ENCODE measurements at places on chromosomes 2 and 18. TPM values are rescaled to one million over a fixed set of nuclear protein-coding genes. Genes with fewer than 3 reads are reported as not detected.

DNA sequence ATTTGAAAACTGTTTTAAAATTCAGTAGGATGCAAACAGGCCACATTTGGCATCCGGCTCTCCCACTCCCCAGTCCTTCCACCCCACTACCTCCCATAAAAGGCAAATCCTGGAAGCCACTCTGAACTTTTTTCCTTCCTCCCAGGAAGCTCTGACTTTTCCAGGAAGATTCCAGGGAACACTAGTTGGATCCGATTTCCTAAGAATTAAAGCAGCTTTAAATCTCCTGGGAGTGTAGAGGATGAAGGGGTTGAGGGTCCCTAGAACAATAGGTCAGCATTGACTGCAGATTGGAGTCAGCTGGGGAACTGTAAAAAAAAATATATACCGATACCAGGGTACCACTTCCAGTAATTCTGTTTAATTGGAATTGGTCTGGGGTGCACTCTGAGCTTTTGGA, 76.9 kb downstream of the CRIM1 start:
- DNase-seq: no peak

AQP12B gene
- not detected for polyA plus RNA-seq

- no peak for DNase-seq
Measured at GRCh38 chr2:238003234-238004031, 36.6 kb downstream of the UBE2F start.

- DNase-seq: no peak
Measured at GRCh38 chr18:79782566-79783308, 15.0 kb upstream of the KCNG2 start.

- DNase-seq: no peak
Measured at GRCh38 chr2:235514627-235515363, 21.0 kb downstream of the AGAP1 start.

DNA sequence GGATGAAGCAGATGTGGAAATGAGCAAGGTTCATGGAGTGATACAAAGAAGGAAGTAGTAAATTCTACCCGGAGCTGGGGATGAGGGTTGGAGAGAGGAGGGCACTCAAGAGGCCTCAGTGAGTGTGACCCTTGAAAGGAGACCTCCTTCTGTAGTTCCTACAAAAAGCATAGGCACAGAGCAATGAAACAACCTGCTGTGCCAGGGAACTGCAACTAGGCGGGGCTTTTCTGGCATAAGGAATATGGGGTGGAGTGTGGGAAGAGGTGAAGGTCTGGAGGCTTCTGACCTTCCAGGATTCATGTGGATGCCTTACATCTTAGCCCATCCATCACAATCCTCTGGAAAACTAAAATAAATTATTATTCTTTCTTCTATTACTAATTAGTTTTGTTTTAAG, 25.5 kb upstream of the PGAP1 start:
- no peak for DNase-seq

DNA sequence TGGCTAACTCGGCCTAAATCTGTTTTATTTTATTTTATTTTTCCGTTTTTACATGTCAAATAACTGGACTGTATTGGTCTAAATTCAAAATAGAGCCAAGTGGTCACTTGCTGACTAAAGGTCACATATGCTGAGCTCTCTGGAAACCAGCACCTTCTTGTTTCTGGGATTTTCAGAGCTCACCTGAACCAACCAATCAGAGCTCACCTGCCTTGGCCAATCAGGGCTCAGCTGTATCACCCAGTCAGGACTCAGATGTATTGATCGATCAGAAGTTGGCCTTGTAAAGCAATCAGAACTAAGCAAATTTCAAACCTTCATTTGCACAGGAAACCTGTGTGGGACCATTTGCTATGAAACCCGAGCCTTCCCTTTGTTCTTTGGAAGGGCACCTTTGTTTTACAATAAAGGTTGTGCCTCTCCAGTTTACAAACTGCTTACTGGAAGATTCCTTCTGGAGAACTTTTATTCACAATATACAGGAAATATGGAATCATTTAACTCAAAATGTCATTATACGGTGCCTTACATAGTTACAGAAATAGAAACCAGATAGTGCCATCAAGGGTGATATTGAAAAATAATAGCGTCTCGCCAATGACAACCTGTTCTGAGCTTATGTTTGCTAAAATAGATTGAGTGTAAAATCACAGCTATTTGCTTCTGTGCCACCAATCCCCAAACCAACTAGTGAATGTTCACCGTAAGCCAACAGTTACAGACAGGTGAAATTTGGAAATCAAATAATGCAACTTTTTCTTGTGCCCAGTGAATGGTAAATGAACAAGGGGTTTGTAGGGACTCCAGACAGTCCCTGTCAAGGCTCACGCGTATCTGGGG, 17.3 kb upstream of the PSD4 start:
- no peak for DNase-seq

GRCh38 chr2:215601990-215602721, 166.3 kb upstream of the FN1 start:
- peak; percentile 95 for DNase-seq

DNA sequence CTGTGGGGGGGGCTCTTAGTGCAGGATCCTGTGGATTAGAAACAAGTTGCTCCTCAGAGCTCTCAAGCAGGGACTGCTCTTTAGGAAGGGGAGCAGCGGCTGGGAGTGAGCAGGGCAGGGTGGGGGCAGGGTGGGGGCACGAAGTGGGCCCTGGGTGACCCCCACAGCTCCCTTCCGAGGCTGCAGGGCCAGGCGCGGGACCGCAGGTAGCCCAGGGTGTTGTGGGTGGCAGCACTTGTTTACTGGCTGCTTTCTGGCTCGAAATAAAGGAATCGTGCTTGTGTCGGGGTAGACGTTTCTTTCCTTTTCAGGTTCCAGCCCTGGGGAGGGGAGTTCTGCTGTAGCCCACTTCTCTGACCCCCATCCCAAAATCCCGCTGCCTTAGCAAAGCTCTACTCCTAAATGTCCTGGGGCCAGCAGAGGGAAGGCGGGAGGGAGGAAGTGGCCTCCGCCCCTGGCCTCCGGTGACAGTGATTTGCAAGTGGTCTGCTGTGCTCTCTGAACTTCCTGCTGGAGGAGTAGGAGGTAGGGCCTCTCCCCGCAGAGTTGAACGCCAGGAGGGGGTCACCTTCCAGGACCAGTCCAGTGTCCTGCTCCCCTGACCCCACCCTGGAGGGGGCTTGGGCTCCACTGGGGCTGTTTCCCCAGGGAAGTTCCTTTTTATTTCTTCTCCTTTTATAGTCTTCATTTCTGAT, 8.3 kb downstream of the NEU4 start:
- DNase-seq: no peak

IL18RAP gene
- not detected for polyA plus RNA-seq

GRCh38 chr2:523698-524270, 153.4 kb downstream of the TMEM18 start:
- no peak for DNase-seq

- DNase-seq: no peak
Measured at GRCh38 chr2:235954281-235954680, 213.9 kb downstream of the GBX2 start.

DNA sequence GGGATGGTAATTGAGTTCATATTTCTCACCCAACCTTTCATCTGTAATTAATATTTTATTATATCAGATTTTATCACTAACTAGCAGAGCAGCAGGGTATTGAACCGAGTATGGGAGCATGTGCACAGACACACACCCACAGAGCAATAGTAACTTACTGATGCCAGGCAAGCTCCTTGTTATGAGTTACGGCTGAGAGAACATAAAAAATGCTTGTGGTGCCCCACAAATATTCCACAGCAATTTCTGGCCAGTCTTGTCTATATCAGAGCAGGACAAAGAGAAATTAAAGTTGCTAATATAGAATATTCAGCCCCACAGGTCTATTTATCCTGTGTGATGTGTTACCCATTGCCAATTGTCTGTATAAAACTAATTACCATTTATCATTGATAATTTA, 501.8 kb upstream of the RAB12 start:
- peak; percentile 72 for DNase-seq

DNA sequence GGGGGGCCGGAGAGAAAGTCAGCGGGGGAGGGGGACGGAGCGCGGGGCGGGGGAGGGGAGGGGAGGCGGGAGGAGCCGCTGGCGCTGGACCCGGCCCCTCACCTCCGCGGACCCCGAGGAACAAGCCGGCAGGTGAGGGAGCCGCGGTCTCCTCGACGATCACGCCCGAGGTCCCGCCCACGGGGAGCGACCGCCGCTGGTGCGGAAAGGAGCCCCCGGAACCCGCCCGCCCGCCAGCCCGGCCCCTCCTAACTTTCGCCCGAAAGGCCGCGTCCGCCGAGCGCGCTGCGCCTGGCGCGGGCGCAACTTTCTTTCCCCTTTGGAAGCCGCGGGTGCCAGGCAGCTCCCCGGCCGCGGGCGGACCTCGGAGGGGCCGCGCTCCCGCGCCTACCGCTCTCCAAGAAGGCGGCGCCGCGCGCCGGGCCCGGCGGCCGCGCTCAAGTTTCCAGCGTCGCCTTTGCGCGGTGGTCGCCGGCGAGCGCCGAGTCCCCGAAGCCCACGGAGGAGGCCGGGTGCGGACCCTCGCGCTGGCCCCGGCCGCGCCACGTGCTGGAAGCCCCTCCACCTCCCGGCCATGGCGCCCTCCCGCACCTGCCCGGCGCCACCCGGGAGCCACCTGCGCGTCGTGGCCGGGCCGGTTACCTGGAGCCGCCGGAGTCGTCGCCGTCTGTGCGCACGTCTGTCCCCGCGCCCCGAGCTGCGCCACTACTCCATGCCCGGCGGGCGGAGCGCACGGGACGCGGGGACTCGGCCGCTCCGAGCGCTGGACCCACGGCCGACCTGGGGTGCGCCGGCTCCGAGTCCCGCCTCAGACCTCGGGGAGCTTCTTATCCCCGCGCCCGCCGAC, at the start of gene ALKAL2:
ALKAL2 (minus strand) TSS at position 181 of the 847 bp plus-strand sequence. CDS start 256 bp downstream, outside the sequence.
- DNase-seq: peak; percentile 25

DNA sequence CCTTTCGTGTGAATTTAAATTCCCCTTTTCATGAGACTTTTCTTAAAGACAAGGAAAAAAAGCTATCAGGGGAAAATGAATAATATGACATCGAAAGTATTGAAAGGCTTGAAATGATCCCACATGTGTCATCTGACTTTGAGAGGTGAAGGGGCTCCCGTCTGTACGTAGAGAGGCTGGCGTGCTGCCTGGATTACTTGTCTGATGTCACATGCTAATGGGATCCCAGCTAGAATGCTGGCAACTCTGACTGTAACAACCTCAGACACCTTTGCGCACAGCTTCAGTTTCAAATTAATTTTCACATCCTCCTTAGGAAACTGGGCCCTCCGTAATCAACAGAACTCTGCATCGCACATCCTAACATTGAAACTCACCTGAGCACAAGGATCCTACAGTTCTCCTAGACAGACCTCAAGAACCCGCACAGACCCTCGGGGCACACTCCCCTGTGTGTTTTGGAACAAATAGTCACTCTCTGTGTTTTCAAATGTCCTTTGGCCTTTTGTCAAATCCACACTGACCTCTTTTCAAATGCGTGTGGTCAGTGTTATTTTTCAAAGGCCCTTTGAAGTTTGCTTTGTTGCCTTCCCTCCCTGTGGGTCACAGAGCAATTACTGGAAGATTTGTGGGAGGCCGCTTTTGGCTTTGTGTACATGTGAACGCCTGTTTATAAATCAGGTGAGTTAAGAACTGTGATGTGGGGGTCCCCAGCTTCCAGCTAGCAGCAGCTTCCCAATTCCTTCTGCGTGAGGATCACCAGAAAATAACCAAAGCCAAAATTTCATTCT, 65.9 kb downstream of the IL1R2 start:
- DNase-seq: peak; percentile 81

- DNase-seq: no peak
Measured at GRCh38 chr2:190407662-190408537, at the start of gene MFSD6. Gene MFSD6 (plus strand): TSS chr2:190408355. CDS start chr2:190436030, 27,675 bp downstream.

GRCh38 chr18:43919551-43919950, 642.3 kb upstream of the SYT4 start:
- peak; percentile 19 for DNase-seq

DNA sequence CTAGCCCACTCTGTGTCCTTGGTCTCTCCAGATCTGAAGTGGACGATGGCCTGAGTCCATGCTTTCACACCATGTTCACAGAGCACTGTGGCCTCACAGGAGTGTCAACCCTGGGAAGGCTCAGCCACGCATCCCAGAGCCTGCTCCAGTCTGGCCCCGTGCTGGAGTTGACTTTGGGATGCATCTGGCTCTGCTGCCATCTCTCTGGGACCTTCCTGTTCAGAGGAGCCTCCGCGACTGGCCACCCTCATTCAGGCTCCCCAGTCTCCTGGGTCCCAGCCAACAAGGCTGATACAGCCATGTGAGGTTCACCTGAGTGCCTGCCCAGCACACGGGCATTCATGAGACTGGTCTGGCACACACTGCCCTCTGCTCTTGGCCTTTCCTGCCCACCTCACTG, 199.7 kb upstream of the RAB6C start:
- DNase-seq: no peak

DNA sequence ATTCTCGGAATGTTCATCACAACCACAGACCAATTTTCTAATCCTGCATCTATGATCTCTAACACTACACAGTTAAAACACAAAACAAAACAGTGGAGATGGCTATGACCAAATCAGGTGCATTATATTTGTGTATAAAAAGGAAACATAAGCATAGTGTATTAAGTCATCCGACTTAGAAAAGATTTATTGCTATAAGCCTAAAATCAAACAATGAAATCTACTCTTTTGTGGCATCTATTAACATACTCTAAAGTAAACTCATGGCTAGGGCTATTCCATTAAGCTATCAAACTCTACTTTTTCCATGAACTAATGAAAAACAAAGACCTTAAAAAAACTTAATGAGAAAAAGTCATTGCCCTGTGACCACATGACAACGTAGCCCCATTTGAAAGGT, 8.7 kb downstream of the SP3 start:
- no peak for DNase-seq

DNA sequence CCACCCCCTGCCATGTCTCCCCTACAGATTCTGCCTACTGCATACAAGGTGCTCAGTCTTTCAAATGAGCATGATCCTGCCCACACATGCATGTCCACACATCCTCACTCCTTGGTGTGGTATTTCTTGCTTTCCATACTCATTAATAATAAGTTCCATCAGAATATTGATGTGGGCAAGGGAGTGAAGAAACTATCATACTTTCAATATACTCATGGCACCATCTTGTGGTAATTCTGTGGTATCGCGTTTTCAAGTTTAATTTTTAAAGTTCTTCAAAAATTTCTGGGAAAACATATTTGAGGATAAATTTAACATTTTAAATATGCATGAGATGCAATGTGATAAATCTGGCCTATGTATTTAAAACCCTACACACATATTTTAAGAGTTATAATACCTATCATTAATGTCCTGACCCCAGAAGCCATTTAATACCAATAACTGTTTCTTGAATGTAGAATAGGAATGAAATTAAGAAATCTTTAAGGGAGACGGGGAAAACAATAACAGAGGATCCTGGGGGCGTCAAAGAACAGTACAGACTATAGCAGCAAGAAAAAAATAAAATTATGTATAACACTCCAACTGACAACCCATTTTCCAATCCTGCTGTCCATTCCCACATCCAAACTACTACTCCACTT, 110.1 kb downstream of the ZNF385B start:
- peak; percentile 14 for DNase-seq

GRCh38 chr2:173855661-173856060, 109.5 kb downstream of the SP3 start:
- peak; percentile 17 for DNase-seq

- DNase-seq: no peak
Measured at GRCh38 chr2:10634495-10634894, 55.3 kb downstream of the NOL10 start.

GRCh38 chr2:174675615-174676014, 78.0 kb upstream of the WIPF1 start:
- no peak for DNase-seq

All from fibroblast of lung (primary cell).